ENCODE measurements at places on chromosomes 1 and 21. TPM values are rescaled to one million over a fixed set of nuclear protein-coding genes. Genes with fewer than 3 reads are reported as not detected.

GRCh38 chr21:31564439-31564838 lies 95.1 kb upstream of the SOD1 start:
- H3K36me3 ChIP-seq, result no peaks in the 10 kb centered on the region
- H3K4me3 ChIP-seq, result no peak overlapping the region
- no peaks in the 10 kb centered on the region for H3K4me1 ChIP-seq
- no peak overlapping the region for H3K27ac ChIP-seq
- no peaks in the 10 kb centered on the region for H3K27me3 ChIP-seq
- no peak for DNase-seq

DNA sequence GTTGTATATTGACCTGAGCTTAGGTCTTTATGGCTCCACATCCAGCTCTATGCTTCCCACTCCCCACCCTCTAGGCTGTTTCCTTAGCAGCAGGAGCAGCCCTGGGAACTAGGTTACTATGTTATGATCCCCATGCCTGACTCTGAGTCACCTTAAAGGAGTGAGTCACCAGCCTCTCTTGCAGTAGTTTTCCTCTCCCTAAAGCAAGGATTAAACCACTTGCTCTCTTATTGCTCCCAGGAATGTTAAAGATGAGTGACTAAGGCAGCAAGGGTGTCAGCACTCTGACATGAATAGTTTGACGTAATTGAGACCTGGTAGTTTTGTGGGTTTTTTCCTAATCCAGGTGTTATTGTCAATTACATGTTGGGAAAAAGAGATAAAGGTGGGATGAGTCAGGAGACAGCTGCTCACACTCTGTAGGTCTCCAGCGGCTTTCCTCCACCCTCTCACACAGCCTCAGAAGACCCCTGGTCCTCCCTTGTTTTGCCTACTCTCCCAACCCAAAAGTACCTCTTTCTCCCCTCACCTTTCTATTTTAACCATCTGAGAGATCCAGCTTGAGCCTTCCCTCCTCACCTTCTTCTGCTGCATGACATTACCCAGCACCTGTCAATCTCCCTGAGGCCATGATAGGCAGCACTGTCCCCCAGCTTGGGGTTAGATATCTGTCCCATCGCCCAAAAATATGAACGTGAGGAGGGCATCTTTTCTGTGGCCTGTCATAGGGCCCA lies 369.1 kb upstream of the VAMP3 start:
- no peak overlapping the region for H3K4me3 ChIP-seq
- no peaks in the 10 kb centered on the region for H3K36me3 ChIP-seq
- H3K27ac ChIP-seq, result no peak overlapping the region
- H3K4me1 ChIP-seq, result no peaks in the 10 kb centered on the region

DNA sequence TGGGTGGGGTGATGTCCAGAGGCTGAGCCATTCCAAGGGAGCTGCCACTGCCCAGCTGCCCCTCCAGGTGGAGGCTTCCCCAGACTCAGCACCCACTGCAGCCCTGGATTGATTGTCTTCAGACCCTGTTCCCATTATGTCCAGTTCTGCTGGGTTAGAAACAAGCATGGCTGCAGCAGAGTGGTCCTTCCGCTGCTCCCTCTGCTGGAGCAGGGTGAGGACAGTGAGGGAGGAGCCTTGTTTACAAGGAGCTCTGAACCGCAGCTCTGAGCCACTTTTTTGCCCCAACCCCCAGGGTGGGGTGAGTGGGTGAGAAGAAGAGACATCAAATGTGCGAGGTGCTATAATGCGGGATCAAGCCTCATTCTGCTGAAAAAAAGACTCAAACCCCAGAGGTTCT lies 2.3 kb downstream of the TNNT2 start:
- H3K27ac ChIP-seq, result no peak overlapping the region
- no peaks in the 10 kb centered on the region for H3K4me1 ChIP-seq
- H3K36me3 ChIP-seq, result no peaks in the 10 kb centered on the region
- no peak for DNase-seq
- no peaks in the 10 kb centered on the region for H3K27me3 ChIP-seq
- no peak overlapping the region for H3K4me3 ChIP-seq

GRCh38 chr1:184017306-184017705 lies 20.2 kb downstream of the COLGALT2 start:
- no peak for DNase-seq
- no peak overlapping the region for H3K4me3 ChIP-seq
- H3K4me1 ChIP-seq, result no peaks in the 10 kb centered on the region
- H3K27me3 ChIP-seq, result no peaks in the 10 kb centered on the region

Gene ANGPTL7
- 2.0 TPM for total RNA-seq

Gene FAM78B
- total RNA-seq, result not detected

Gene PDC
- total RNA-seq, result not detected

Gene ACADM
- 9.8 TPM for total RNA-seq
